Stimulated activated CD4-positive, alpha-beta T cell treated with anti-CD3 and anti-CD28 coated beads, Interleukin-12 subunit alpha, Interleukin-12 subunit beta, amount 100 ng/mL, for 48 hours (primary cell): ENCODE measurements at places on chromosomes 3 and 15.

GRCh38 chr3:116912116-116912515 is 202.5 kb downstream of the TUSC7 start:
- no peak for DNase-seq

- DNase-seq = no peak
Measured at GRCh38 chr3:60514866-60515265, 736.4 kb downstream of the FHIT start.

- no peak for DNase-seq
Measured at GRCh38 chr15:70442616-70443321, 320.6 kb downstream of the UACA start.

- no peak for DNase-seq
Measured at GRCh38 chr3:72068621-72069020, 283.7 kb upstream of the PROK2 start.

- no peak for DNase-seq
Measured at GRCh38 chr3:14231145-14231990, 52.8 kb downstream of the LSM3 start.
